PC-3 (cell line): ENCODE measurements at places on chromosomes 13 and 19. TPM values are rescaled to one million over a fixed set of nuclear protein-coding genes. Genes with fewer than 3 reads are reported as not detected.

Gene WDR88
- not detected in 2 replicates for total RNA-seq

Gene LGI4
- 0.22 TPM in 1 of 2 replicates, not detected in the other for total RNA-seq

Gene SH2D3A
- 141 and 162 TPM in 2 replicates for total RNA-seq

Gene RFX1
- 7.5 and 9.2 TPM in 2 replicates for total RNA-seq

Gene HSD17B14
- total RNA-seq = 15.0 and 15.4 TPM in 2 replicates

Gene LILRA5
- not detected in 2 replicates for total RNA-seq

Gene LRP3
- total RNA-seq = 20.4 and 25.9 TPM in 2 replicates

GRCh38 chr13:38514575-38514974 is 164.9 kb downstream of the UFM1 start:
- no peak for DNase-seq

GRCh38 chr13:110240352-110240751 is 66.6 kb downstream of the COL4A1 start:
- DNase-seq = no peak

DNA sequence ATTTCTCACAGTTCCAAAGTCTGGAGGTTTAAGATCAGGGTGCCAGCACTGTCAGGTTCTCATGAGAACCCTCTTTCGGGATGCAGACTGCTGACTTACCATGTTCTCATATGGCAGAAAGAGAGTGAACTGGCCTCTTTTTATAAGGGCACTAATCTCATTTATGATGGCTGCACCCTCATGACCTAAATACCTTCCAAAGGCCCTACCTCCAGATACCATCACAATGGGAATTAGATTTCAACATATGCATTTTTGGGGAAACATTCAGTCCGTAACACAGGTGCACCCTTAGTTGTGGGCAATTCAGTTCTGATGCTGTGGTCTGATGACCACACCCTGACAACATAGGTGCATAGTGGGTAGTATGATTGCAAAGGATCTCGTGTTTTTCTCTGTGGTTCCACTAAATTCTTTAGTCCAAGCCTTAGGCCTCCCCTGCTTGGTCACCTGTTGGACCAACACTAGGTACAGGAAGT is 33.3 kb downstream of the GARRE1 start:
- DNase-seq = no peak

- no peak for DNase-seq
Measured at GRCh38 chr19:24062190-24062589, 24.8 kb upstream of the ZNF254 start.

DNA sequence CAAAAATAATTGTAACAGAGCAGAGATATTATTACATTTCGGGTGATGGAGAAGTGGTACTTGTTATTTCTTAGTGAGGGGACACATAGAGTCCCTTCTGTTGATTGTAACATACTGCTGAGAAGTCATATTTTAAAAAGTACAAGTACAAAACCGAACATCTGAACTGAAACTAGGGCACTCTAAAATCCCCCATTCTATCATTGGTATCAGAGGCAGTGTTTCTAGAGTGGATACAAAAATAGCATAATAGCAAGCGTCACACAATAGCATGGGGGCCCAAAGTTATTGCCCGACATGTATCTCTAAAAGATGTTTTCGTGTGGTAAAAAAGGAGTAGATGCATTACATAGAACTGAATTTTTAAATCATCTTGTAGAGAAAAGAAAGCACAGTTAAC is 502.1 kb upstream of the SLC10A2 start:
- no peak for DNase-seq
